ENCODE measurements at places on chromosomes 11 and 22. TPM values are rescaled to one million over a fixed set of nuclear protein-coding genes. Genes with fewer than 3 reads are reported as not detected.
A peak's percentile ranks its signal among the peaks of the same experiment; 100 is the strongest.

GRCh38 chr11:72821920-72822799 lies 7.9 kb downstream of the ATG16L2 start:
- DNase-seq: peak; percentile 94

GRCh38 chr22:45102896-45103420 lies 60.8 kb upstream of the NUP50 start:
- DNase-seq: no peak

DNA sequence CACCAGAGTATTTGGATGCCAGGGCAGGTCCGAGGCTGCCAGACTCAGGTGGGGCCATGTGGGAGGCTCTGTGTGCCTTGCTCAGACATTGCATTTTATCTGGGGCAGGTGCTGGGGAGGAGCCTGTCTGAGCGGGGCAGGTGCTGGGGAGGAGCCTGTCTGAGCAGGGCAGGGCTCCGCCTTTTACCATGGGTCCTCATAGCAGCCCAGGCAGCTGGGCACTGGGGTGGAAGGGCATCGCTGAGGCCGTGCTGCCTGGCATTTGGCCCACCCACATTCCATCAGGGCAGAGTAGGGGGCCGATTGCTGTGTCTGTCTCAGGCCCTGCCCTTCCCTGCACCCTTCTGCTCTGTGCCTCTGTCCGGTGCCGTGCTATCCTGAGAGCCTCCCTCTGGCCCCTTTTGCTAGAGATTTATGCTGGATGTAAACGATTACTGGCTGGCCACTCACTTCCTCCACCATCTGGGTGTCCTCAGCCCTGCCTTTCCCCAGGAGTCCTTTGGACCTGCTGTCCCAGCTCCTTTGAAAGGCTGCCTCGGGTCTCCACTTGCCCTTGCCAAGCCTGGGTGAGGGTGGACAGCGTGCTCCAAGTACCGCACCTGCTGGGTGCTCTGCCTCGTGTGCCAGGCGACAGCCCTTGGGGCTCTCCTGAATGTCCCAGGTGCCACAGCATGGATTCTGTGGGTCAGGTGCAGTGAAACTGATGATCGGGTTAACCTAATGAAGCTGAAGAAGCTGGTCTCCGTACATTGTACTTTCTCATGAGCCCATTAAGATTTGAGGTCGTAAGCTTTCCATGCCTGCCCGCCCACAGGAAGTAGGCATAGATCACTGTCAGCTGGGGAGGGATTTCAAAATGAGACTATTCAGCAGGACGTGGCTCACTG lies 281.6 kb downstream of the TBC1D22A start:
- DNase-seq: peak; percentile 75

DNA sequence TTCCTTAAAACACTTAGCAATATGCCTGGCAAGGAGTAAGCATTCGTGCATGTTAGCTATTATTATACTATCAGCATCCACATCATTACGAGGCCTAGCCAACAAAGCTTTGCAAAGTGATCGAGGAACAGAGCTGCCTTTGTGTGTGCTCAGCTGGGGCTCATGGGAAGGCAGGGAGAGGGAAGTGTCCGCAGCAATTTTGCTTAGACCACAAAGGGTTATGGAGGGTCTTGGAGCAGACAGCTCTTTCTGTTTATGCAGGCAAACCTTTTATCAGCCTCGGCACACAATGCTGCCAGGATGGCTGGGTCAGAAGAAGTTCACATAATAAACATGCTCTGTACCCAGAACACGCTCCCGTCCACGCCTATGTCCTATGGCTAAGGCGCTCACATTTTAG lies 10.9 kb upstream of the DKK3 start:
- DNase-seq: no peak

GRCh38 chr11:5818245-5818886 lies 9.6 kb downstream of the OR52N2 start:
- DNase-seq: no peak

GRCh38 chr11:118210323-118210722 lies 14.5 kb downstream of the JAML start:
- DNase-seq: no peak

- no peak for DNase-seq
Observed at GRCh38 chr22:38773363-38773946, 17.7 kb upstream of the SUN2 start.

- DNase-seq: no peak
Observed at GRCh38 chr11:62573006-62573591, 592 bp downstream of the EEF1G start.

DNA sequence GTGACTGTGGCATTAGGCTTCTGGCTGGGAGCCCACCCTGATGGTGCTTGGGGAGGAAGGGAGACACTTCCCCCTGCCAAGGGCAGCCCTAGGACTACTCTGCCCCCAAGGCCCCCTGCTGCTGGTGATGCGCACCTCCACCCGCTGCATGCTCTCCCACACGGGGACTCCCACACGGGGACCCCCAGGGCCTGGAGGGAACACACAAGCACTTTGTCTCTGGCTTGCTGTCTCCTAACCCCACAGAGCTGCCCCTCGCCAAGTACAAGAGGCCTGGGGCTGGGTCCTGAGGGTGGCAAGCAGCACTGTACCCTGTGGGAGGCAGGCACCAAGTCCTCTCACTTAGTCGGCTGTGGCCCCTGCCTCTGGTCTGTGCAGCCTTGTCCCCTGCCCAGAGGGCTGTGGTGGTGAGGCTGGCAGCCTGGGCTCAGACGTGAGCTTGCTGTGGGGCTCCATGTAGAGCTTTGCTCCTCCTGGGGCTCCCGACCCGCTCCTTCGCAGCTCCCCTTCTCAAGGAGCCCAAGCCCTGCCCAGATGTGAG lies 7.9 kb downstream of the LRRC75B start:
- peak; percentile 62 for DNase-seq

The GAL gene
- polyA plus RNA-seq: 0.72 TPM
